Activated T-helper 1 cell treated with anti-CD3 and anti-CD28 coated beads, Interleukin-12 subunit alpha, Interleukin-12 subunit beta, Interleukin-2, Interleukin-4 antibody, amounts not matched to agents 30 ng/mL and 10 ng/mL and 1 ng/mL, durations not matched to agents 14 hours and 24 hours and 36 hours (primary cell): ENCODE measurements at places on chromosomes 4 and X. TPM values are rescaled to one million over a fixed set of nuclear protein-coding genes. Genes with fewer than 3 reads are reported as not detected.
A peak's percentile ranks its signal among the peaks of the same experiment; 100 is the strongest.

DNA sequence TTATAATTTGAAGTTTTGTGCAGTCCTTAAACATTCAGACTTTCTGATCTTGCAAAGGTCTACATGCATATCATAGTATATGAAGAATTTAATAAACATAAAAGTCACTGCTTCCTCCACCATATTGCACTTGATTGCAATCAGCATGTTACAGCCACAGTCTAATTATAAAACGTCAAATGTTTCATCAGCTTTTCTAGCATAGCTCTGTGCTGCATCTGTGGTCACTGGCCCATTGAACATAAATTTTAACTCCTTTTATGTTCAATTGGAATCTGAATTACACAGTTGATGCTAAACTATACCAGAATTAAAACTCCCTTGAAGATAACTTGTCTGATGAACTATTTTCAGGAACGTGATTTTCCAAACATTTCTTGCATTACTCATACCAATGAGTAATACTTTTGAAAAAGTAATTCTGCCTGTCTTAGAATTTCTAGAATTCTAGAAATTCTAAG, 329.1 kb downstream of the GALNTL6 start:
- H3K4me1 ChIP-seq = no peaks in the 10 kb centered on the region
- H3K27me3 ChIP-seq = no peaks in the 10 kb centered on the region
- DNase-seq = no peak

Gene CSAG2
- 0.31 TPM in 1 of 2 replicates, not detected in the other for total RNA-seq

DNA sequence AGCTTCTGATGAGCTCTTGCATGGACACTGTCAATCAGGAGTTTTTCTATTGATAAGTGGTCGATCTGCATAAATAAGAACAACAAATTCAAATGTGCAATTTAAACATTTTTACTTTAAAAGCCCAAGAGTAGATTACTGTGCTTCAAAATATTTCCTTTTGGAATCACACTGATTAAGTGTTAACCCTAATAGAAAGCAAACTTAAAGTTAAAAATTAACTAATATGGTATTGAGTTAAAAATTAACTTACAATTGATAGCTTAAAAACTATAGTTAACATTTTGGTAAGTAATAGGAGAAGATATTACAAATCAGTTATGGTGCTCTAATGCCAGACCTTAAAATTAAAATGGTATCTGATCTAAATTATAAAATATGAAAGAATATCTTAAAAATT, 25.9 kb downstream of the MED14 start:
- no peak overlapping the region for H3K4me3 ChIP-seq
- H3K27me3 ChIP-seq = no peaks in the 10 kb centered on the region
- DNase-seq = no peak
- peaks cover 25% of the 10 kb centered on the region for H3K36me3 ChIP-seq

Gene KIT
- total RNA-seq = 0.17 and 0.41 TPM in 2 replicates

Gene MAP3K15
- total RNA-seq = 0.10 and 0.18 TPM in 2 replicates

DNA sequence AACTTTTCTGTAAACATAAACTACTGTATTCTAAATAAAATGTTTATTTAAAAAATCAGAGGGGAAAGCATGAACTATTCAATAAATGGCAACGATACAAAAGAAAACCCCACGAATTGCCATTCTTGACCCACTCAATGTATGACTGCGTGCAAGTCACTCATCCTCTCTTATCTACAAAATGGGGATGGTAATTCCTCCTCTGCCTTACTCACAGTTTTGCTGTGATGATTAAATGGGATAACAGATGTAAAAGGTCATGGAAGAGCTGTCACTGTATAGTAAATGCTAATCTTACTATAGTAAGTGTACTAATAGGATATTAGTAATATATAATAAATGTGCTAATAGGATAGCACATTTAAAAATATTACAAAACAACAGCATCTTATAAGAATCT, 173.4 kb downstream of the SCFD2 start:
- H3K27ac ChIP-seq = no peak overlapping the region
- no peaks in the 10 kb centered on the region for H3K36me3 ChIP-seq
- peaks cover 4% of the 10 kb centered on the region for H3K4me1 ChIP-seq
- H3K27me3 ChIP-seq = no peaks in the 10 kb centered on the region

Gene CLCN5
- total RNA-seq = 2.8 and 5.5 TPM in 2 replicates

DNA sequence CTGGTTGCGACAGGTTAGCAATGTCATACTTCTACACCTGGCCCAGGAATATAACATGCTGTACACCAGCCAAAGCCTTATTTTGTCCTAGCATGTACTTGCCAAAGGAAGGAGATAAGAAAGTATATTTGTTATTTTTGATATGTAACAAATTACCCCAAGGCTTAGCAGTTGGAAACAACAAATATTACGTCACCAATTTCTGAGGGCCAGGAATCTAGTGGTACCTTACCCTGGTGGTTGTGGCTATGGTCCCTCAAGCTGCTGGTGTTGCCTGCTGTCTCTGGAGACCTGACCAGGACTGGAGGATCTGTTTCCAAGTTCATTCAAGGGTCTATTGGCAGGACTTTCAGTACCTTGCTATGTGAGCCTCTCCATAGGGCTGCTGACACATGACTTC, 135.5 kb upstream of the BANK1 start:
- no peaks in the 10 kb centered on the region for H3K4me1 ChIP-seq
- H3K36me3 ChIP-seq = no peaks in the 10 kb centered on the region
- no peak overlapping the region for H3K4me3 ChIP-seq
- H3K27me3 ChIP-seq = no peaks in the 10 kb centered on the region

- no peak overlapping the region for H3K4me3 ChIP-seq
- H3K4me1 ChIP-seq = peaks cover 11% of the 10 kb centered on the region
- no peak for DNase-seq
- H3K27ac ChIP-seq = no peak overlapping the region
Observed at GRCh38 chr4:153371701-153372234, 27.3 kb downstream of the MND1 start.

- H3K4me3 ChIP-seq = no peak overlapping the region
- peaks cover 2% of the 10 kb centered on the region for H3K27me3 ChIP-seq
- peaks cover 9% of the 10 kb centered on the region for H3K4me1 ChIP-seq
- no peaks in the 10 kb centered on the region for H3K36me3 ChIP-seq
Observed at GRCh38 chr4:108397850-108398249, 222.5 kb upstream of the RPL34 start.

- no peak overlapping the region for H3K27ac ChIP-seq
- peaks cover 2% of the 10 kb centered on the region for H3K27me3 ChIP-seq
- H3K36me3 ChIP-seq = no peaks in the 10 kb centered on the region
- H3K4me3 ChIP-seq = no peak overlapping the region
- H3K4me1 ChIP-seq = no peaks in the 10 kb centered on the region
Observed at GRCh38 chrX:103417370-103417769, 41.0 kb downstream of the BEX3 start.

Gene AGTR2
- total RNA-seq = not detected in 2 replicates

- H3K4me3 ChIP-seq = no peak overlapping the region
- H3K27ac ChIP-seq = no peak overlapping the region
- DNase-seq = no peak
- H3K4me1 ChIP-seq = no peaks in the 10 kb centered on the region
- H3K27me3 ChIP-seq = no peaks in the 10 kb centered on the region
- H3K36me3 ChIP-seq = no peaks in the 10 kb centered on the region
Observed at GRCh38 chrX:97936296-97936695, 1052.6 kb downstream of the RPA4 start.

Gene CAMK2D
- 67.7 and 73.5 TPM in 2 replicates for total RNA-seq

Gene EIF2S3
- 191 and 194 TPM in 2 replicates for total RNA-seq

DNA sequence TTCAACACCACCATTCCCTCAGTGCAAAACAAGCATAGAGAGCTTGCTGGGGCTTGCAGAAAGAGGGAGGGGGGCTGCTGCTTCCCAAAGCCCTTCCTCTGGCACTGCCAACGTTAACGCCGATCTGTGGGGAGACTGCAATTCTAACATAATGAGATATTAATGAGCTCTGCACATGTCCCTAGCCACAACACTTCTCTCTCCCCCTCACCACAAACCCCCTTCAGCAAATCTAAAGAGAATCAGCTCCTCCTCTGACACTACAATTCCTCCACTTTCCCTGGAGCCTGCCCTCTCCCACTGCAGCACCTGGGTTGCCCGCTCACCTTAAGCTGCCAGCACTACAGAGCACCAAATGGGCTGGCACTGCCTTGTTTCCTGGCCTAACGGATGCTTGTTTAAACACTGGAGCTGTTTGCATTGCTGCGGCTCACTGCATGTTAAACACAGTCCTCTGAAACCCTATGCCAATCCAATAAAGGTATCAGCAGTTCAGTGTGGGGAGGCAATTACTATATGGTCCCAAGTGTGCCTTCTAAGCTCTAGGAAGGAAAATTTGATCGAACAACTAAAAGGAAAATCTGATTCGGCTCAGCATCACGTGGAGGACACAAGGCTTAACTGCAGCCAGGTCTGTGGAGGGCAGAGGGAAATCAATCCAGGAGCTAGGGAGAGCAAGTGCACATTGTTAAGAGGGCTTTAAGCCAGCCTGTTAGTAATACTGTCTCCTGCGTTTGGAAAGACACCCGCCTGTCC, 232.4 kb downstream of the MAML3 start:
- no peak overlapping the region for H3K27ac ChIP-seq
- H3K4me1 ChIP-seq = no peaks in the 10 kb centered on the region
- H3K4me3 ChIP-seq = no peak overlapping the region
- no peaks in the 10 kb centered on the region for H3K36me3 ChIP-seq

DNA sequence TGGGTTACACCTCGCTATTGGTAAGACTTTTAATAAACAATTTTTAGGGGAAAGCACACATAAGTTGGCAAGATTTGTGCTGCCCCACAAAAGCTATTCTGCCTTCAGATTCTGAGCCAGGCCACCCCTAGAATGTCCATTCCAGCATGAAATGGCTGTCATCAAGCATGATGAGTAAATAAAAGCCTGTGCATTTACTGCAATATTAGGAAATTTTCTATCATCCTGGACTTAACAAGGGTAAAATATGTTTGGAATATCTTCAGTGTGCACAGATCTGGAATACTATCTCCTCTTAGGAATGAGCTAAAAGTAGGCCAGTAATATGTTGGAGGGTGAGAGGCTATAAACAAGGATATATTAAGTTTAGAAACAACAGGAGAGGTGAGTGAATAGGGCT, 510.9 kb downstream of the ANKRD50 start:
- no peak overlapping the region for H3K27ac ChIP-seq
- H3K36me3 ChIP-seq = no peaks in the 10 kb centered on the region
- H3K4me1 ChIP-seq = no peaks in the 10 kb centered on the region
- H3K4me3 ChIP-seq = no peak overlapping the region
- no peak for DNase-seq
- no peaks in the 10 kb centered on the region for H3K27me3 ChIP-seq

Gene PALLD
- total RNA-seq = 22.9 and 24.6 TPM in 2 replicates

Gene MTTP
- total RNA-seq = 0.29 TPM in 1 of 2 replicates, not detected in the other

Gene TLR6
- 1.3 and 1.7 TPM in 2 replicates for total RNA-seq

GRCh38 chr4:181909368-181909767, 333.8 kb upstream of the TENM3 start:
- no peak overlapping the region for H3K4me3 ChIP-seq
- H3K27me3 ChIP-seq = no peaks in the 10 kb centered on the region
- no peaks in the 10 kb centered on the region for H3K36me3 ChIP-seq
- DNase-seq = no peak
- H3K4me1 ChIP-seq = no peaks in the 10 kb centered on the region

GRCh38 chr4:98946359-98946758, 17.4 kb upstream of the EIF4E start:
- H3K27ac ChIP-seq = no peak overlapping the region
- no peak for DNase-seq
- H3K4me1 ChIP-seq = no peaks in the 10 kb centered on the region
- H3K27me3 ChIP-seq = peaks cover 2% of the 10 kb centered on the region
- H3K36me3 ChIP-seq = no peaks in the 10 kb centered on the region
- no peak overlapping the region for H3K4me3 ChIP-seq

DNA sequence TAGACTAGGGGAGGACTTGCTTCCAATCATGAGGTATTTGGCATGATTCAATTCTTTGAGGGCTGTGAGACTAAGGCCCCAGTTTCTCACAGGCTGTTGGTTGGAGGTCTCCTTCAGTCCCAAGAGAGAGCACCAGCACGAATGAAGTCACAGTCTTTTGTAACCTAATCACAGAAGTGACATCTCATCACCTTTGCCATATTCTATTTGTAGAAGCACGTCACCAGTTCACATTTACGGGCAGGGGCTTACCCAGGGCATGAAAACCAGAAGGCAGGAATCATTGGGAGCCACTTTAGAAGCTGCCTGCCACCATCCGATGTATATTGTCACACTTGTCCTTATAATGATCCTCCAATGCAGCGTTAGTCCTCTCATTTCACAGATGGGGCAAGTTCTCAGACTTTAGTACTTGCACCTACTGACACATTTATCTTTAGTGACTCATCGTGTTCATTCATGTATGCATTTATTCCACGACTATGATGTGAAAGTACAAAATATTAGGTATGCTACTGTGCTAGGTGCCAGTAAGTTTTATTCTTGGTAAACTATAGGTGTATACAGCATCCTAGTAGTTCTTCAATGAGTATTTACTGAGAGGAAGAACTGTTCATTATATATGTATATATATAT, 163.8 kb upstream of the PGRMC2 start:
- H3K4me3 ChIP-seq = no peak overlapping the region
- H3K27me3 ChIP-seq = peaks cover 13% of the 10 kb centered on the region
- peaks cover 4% of the 10 kb centered on the region for H3K4me1 ChIP-seq
- no peak for DNase-seq

DNA sequence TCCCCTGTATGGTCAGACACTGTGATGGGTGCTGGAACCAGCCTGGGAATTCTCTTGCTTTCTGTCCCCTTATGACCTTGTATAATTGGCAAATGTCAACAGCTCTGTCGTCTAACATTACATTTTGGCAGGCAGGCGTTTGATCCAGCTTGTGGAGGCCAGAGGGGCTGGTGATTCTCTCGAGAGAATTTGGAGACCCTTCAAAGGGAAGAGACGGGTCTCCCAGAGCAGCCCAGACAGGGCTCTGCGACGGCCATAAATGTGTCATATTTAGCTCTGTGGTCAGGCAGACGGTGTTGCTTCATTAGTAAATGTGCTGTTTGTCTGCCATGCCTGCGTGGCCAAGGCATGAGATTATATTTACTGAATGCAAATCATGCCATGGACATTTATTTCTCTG, 68.7 kb downstream of the SORCS2 start:
- no peaks in the 10 kb centered on the region for H3K4me1 ChIP-seq
- H3K4me3 ChIP-seq = no peak overlapping the region
- H3K36me3 ChIP-seq = no peaks in the 10 kb centered on the region
- no peaks in the 10 kb centered on the region for H3K27me3 ChIP-seq
- DNase-seq = no peak
- no peak overlapping the region for H3K27ac ChIP-seq

GRCh38 chrX:63738696-63739095, 46.3 kb downstream of the ARHGEF9 start:
- no peak for DNase-seq
- peaks cover 48% of the 10 kb centered on the region for H3K4me1 ChIP-seq
- H3K27ac ChIP-seq = no peak overlapping the region
- no peaks in the 10 kb centered on the region for H3K27me3 ChIP-seq
- H3K4me3 ChIP-seq = peak overlapping the region; percentile 34

DNA sequence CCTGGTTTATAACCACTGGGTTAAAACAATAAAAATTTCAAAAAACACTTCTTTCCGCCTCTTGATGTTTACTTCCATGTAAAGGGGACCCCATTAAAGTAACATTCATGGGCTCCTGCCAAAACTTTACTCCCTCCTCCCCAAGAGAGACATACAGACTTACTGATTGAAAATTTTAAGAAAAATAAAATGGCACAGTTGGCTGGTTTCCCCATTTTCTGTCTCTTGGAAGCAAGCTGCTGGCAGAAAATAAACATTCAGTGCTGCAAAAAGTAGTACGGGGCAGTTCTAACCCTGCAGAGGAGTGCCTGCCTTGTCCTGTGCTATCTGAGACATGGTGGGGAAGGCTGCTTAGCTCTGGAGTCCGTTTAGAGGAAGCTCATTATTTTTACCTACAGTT, 187.3 kb upstream of the INTU start:
- H3K27ac ChIP-seq = no peak overlapping the region
- no peaks in the 10 kb centered on the region for H3K27me3 ChIP-seq
- no peaks in the 10 kb centered on the region for H3K36me3 ChIP-seq
- H3K4me3 ChIP-seq = no peak overlapping the region
